GM23338 (cell line): ENCODE measurements at places on chromosomes 4 and X. TPM values are rescaled to one million over a fixed set of nuclear protein-coding genes. Genes with fewer than 3 reads are reported as not detected.

- H3K4me1 ChIP-seq: no peaks in the 10 kb centered on the region
- no peaks in the 10 kb centered on the region for H3K36me3 ChIP-seq
- no peak for DNase-seq
- H3K4me3 ChIP-seq: no peak overlapping the region
- H3K27me3 ChIP-seq: no peaks in the 10 kb centered on the region
These were observed 105.0 kb downstream of the RAB28 start for GRCh38 chr4:13378973-13379759.

The HPSE gene
- 2.9 and 3.0 TPM in 2 replicates for total RNA-seq

The ARAP2 gene
- total RNA-seq: 0.39 and 4.8 TPM in 2 replicates

- DNase-seq: no peak
- H3K27ac ChIP-seq: no peak overlapping the region
- H3K4me1 ChIP-seq: no peaks in the 10 kb centered on the region
- H3K36me3 ChIP-seq: no peaks in the 10 kb centered on the region
- no peak overlapping the region for H3K4me3 ChIP-seq
These were observed 623.9 kb downstream of the BCOR start for GRCh38 chrX:39473812-39474211.

GRCh38 chrX:22944945-22945344 is 54.8 kb upstream of the DDX53 start:
- H3K27me3 ChIP-seq: no peaks in the 10 kb centered on the region
- H3K4me1 ChIP-seq: no peaks in the 10 kb centered on the region
- no peaks in the 10 kb centered on the region for H3K36me3 ChIP-seq
